ENCODE measurements at places on chromosomes 3 and 15.

GRCh38 chr3:15332405-15333098 lies at the start of gene SH3BP5:
TSS of gene SH3BP5 (minus strand) at chr3:15332586. CDS start at chr3:15332408, 178 bp downstream.
- peak; percentile 34 for DNase-seq

- DNase-seq, result no peak
Measured at GRCh38 chr3:35737934-35738706, 98.8 kb downstream of the ARPP21 start.

DNA sequence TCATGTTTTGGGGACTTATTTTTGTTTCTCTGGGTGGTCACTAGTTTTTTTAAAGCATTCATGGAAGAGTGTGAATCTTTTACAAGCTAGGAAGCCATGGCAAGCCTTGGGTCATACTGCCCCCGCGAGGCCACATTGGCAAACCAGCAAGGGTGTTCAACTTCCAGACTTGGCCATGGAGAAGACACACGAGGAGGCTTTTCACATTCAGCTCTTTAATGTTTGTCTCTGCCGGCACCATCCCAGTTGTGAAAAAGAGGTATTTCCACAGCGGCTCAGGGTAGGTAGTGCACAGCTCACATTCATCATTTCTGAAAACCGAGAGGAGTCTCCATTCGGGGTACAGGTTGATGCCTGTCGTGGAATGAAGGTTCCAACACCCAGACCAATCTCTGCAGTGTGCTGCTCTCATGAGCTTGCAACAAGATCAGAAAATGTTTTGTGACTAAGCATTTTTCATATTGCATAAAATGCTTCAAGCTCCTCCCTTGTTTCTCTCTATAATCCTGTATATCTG lies 7.7 kb downstream of the CCR5 start:
- DNase-seq, result no peak

DNA sequence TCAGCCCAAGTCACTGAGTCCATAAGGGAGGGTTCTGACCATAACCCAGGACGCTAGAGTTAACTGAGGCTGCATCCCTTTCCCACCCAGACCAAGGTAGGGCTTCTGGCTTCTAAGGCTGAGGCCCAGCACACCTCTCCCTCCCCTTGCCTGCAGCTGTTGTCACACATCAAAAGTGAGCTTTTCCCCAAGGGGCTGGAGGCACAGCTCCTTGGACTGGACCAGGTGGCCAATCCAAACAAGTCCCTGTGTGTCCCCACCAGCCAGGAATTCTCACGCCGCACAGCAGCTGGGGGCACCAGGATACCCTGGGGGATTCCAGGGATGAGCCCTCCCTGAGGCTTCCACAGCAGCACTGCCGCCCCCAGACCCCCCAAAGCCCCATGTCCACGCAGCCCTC lies 22.3 kb upstream of the ISLR2 start:
- no peak for DNase-seq

DNA sequence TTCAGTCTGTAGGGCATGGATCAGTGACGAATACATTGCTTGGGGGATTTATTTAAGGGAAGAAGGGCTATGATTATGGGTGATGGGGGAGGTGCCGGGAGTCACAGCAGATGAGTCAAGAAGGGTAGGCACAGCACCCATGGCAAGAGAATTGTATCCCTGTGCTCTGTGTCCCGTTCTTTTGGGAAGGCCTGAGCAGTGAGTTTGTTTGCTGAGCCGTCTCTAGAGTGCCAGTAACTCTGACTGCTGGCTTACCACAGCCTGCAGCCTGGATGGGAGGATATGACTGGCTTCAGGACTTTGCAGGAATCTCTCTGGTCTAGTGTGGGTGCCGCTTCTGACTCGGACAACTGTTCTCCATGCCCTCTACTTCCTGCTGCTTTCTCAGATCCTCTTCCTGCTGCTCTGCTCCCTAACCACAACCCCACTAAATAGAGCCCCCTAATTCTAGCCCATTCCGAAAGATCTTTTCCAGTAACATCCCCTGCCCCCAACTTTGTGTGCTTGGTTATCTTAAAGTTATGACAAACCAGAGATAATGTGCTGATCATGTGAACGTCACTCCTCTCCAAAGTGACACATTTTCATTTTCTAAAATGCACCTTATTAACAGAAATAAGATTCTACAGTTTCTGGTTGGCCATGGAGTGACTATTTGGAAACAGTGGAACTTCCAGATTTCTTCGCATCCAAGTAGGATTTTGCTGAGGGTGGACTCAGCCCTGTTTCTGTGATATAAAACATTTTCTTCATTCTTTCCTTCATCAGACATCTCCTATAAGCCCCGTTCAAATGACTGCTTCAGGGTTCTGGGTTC lies 239.0 kb downstream of the SLCO3A1 start:
- DNase-seq, result no peak

DNA sequence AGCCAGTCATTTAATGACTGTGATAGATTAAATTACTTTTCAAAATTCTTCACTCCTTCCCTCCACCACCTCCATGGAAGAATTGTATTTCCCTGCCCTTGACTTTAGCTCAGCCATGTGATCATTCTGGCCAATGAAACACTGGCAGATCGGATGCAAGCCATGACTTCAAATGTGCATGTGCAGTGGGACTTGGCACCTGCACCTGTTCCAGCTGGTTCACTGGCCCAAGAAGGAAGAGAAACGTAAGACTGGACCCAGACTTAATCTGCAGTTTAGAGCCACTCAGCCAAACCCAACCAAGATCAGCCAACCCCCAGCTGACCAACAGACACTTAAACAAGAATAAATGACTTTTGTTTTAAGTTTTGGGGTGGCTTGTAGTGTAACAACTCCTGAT lies 11.8 kb downstream of the DPH3 start:
- no peak for DNase-seq

- no peak for DNase-seq
Measured at GRCh38 chr3:59142556-59142955, 92.7 kb upstream of the CFAP20DC start.

DNA sequence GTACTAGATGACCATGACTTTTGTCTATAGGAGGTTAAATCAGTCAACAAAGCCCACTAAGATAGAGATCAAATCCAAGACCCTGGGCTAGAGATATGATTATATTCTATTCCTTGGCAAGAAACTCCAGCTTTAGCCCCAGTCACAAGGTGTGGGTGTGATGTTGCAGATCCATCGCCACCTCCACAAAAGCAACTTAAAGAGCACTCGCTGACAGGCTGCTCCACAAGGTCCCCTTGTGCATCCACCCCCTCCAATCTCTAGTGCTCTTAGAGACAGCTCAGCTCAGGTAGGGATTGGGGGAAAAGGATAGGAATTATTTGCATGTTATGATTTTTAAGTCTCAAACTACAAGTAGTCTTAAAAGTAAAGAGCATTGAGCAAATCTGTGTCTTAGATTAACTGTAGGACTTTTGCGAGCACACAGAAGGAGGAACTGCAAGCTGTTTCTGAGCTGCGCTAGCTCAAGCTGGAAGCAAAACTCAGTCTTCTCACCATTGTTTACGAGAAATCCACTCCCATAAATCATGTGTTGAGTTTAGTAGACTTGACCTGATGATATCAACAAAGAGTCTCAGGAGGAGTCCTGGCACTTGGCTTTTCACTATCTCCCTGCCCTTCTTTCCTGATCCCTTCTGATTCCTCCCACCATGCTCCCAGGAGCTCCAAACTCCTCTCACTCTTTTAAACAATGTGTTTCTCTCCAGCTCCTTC lies 177.6 kb downstream of the STAC start:
- DNase-seq, result no peak

DNA sequence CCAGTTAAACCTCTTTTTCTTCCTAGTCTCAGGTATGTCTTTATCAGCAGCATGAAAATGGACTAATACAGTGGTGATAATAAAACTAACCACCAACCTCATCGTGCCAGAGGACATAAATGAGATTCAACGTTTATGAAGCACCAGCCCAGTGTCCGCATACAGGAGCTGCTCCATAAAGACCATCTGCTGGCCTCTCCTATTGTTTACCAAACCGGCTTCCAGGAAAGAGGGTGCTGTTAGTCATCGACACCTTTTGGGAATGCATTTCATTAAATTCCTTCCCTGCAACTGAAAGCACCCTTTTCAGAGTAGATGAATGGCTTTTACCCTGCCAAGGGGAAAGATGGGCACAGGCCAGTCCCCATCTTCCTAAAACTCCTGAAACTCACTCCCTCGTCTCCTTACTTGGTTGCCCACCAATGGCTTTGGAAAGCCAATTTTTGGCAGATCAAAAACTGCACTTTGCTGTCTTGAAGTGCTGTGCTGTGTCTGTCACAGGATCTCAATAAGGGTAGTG lies 122.1 kb downstream of the AQP9 start:
- no peak for DNase-seq

DNA sequence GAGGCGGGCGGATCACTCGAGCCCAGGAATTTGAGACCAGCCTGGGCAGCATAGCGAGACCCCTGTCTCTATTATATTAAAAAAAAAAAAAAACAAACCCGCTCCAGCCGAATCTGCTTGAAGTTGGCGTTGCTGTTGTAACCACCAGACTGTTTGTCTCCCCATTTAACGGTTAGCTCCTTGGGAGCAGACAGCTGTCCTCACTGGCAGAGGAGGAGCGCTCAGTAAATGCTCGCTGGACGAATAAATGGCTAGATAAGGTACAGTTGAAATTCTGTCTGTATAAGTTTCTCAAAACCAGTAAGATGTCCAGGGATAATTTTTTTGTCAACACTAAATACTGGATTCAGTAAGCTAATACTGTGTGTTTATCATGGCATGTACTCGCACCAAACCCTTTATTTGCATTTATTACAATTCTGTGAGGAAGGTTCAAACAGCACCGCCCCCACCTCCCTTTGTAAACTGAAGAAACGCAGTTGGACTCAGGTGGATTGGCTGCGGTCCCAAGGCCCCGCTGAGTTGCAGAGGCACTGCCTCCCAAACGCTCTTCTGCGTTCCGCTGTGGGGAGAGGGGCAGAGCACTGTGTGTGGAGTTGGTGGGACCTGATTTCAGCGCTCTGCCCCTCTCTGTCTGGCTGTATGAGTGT lies 1.1 kb downstream of the RCCD1 start:
- no peak for DNase-seq

DNA sequence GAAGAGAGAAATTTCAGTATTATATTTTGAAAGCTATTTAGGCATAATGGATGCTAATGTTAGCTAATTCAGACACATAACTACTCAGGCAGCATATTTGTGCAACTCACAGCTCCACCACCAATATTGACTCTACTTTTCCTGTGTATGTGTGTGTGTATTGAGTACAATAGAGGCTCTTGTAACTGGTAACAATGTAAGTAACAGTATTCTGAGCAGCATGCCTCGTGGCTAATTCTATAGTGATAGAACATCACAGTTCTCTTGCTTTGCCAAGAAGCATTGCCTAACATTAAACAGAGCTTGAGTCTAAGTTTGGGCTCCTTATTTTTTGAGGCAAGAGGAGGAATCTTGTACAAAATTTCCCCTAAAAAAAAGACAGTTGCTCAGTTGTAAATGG lies 98.6 kb upstream of the ARHGEF26 start:
- no peak for DNase-seq

DNA sequence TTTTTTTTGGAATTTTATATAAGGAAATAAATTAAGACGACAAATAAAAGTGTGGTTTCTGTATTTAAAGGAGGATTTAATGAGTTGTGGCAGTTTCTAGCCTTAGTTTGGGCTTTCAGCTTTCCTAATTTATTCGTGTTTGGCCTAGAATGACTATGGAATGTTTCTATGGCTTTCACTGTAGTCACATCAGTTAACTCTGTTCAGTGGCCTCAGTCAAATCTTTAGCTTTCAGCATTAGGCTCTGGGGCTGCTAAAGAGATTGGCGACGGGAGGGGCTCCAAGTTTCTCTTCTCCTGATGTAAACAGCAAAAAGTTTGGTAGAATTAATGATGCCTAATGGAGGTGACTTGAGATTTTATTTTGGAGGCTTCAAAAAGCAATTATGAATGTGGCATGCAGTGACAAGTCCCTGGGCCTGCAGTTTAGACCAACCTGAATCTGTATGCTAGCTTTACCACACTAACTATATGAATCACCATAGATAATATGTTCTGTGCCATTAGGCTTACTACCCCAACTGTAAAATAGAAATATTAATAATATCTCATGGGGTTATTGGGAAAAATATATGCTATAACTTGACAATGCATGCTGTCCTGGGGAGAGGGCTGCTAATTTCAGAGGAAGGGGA lies 47.1 kb upstream of the ADGRG7 start:
- no peak for DNase-seq

- no peak for DNase-seq
Measured at GRCh38 chr3:125317761-125318160, 57.4 kb downstream of the ZNF148 start.

DNA sequence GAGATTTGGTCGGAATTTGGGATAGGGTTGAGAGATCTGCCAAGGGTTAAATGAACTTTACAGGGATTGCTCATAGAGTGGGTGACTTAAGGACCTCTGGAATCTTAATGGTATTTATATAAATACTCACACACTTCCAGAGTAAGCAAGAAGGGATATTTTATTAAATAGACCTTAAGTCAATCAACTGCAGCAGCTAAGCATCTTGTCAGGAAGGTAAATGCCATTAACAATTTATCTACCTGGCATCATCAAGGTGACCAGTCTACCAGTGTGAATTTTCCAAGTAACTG lies 123.9 kb downstream of the FEZF2 start:
- DNase-seq, result no peak

DNA sequence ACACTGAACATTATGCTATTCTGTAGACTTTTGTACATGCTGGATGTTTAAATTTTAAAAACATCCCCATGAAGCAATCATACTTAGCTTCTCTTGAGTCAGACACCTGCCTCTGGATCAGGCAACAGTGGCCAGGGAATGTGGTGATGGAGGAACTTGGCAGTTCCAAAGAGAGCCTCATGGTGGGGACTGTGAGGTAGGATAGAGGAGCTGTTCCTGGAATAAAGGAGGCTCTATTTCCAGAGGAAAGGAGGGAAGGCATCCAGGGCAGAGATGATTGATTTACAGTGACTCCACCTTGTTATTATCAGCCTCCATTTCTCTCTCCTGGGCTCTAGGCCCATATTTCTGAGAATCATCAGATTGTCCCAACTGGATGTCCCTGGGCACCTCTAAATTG lies 35.0 kb upstream of the ABHD17C start:
- DNase-seq, result no peak

Measured in NCI-H2107 (cell line).